ENCODE measurements at places on chromosomes 5 and 9. TPM values are rescaled to one million over a fixed set of nuclear protein-coding genes. Genes with fewer than 3 reads are reported as not detected.

Gene OR1Q1
- total RNA-seq = not detected

Gene PJA2
- total RNA-seq = 257 TPM

Gene PCDHGB3
- total RNA-seq = 11.1 TPM

Gene CERCAM
- 16.0 TPM for total RNA-seq

Gene PCDHB16
- total RNA-seq = 6.4 TPM

Measured in temporal lobe (tissue), 4 donors.